CD4-positive, alpha-beta memory T cell (primary cell): ENCODE measurements at places on chromosomes 3 and 15.
A peak's percentile ranks its signal among the peaks of the same experiment; 100 is the strongest.

- DNase-seq, result no peak
Measured at GRCh38 chr3:94317017-94317416, 254.2 kb downstream of the NSUN3 start.

- no peak for DNase-seq
Measured at GRCh38 chr15:71296315-71296679, 181.0 kb downstream of the THSD4 start.

GRCh38 chr3:13853978-13854296 is 25.9 kb downstream of the WNT7A start:
- no peak for DNase-seq

DNA sequence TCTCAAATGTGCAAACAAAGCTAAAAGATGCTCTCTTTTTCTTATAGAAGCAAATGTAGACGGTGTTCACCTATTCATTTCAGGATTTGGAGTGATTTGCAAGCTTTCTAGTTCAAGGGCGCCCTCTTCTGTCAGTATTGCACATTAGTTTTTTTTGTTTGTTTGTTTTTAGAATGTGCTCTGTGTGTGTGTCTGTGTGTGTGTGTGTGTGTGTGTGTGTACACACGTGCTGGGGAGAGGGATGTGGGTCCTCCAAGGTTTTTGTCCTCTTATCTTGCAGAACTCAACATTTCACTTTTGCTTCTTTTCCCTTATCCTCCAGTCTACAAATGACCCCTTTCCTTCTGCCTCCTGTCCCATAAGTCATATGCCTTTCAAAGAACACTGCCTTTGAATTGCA is 23.5 kb downstream of the DNAH1 start:
- peak; percentile 78 for DNase-seq

DNA sequence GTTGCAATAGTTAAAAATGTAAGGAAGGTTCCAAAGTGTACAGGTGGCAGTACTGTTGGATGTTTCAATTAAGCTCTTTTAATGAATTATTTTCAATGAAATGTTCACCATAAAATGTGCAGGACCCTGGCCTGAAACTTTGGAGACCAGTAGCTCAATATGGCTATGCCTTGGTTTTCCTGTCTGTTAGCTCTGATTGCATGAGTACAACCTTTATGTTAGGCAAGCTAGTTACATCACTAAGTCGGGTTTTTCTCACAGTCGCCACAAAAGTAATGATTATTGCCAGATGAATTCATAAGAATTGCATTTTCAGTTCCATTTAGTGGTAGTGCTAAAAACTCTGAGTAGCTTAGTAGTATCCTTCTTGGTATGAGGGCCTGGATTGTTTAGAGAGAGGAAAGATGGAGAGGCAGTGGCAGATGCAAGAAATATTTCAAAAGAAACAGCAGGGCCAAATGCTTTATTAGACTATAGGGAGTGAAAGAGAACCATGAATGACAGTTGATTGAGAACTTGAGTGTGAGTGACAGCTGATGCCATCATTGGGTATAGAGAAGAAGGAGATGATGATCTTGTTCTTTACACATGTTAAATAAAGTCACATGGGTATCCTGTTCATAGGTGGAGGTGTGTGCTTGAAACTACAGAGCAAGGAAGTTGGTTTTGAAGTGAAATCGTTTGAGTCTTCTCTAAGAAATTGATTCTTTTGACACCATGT is 109.5 kb downstream of the AKAP13 start:
- no peak for DNase-seq

DNA sequence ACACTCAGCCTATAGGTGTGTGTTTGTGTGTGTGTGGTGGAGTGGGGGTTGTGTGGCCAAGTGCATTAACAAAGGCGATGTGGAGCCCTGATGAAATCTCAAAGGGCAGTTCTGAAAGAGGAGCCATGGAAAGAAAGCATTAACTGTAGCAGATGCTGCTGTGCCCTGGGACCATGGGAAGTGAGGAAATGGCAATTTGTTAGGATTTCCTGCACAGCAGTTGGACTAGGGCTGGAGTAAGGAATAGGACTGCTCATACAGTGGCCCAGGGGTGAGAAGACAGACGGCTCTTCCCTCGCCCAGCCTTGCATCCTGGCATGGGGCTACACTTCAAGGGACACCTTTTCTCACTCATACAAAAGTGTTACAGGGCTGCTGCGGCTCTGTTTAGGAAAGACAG is 12.3 kb upstream of the ZBTB38 start:
- no peak for DNase-seq
